Stimulated activated CD4-positive, alpha-beta T cell treated with anti-CD3 and anti-CD28 coated beads, Interleukin-4, amount 100 ng/mL, for 4 hours (primary cell): ENCODE measurements at places on chromosomes 7 and 10.

DNA sequence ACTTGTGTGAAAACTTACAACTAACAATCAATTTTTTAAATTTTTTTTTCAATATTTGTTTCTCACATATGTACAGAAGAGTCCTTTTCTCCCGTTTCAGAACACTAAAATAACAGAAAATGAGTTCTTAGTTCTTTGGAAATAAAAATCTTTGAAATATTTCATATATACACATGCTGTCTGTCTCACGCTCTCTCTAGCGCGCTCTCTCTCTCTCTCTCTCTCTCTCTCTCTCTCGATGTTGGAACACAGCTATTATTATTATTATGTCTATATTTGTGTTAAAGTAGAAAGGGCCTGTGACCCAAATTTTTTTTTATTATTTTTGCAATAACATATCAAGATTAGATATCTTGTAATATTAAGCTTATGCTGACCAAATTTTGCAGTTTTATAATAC is 96.9 kb upstream of the GATA3 start:
- no peak for DNase-seq

DNA sequence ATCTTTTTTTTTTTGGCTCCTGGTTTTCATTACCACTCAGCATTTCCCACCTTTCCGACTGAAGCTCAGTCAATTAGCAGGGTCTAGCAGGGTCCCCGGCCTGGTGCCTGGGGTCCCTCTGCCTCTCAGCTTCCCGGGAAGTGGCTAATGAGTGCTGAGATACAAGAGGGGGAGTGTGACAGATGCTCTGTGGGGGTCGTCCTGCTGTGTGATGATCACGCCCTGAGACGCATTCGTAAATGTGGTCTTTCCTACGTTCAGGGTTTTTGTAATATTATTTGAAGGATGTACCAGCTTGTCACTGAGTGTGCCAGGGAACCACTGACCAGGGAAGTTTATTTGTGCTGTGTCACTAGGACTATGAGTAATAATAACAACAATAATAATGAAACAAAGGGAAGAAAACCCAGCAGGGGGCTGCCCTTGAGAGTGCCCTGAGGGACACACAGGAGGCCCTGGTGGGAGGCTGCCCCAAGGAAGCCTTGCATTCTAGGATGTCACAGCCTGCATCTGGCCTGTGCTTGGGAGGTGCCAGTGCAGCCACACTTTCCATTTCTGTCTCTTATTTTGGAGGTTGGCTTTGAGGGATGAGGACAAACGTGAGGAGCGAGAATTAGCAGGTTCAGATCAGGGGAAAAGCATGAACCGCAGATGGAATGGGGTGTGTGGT is 337.8 kb downstream of the ADARB2 start:
- DNase-seq = no peak

GRCh38 chr10:58477122-58477521 is 35.5 kb upstream of the BICC1 start:
- DNase-seq = no peak

DNA sequence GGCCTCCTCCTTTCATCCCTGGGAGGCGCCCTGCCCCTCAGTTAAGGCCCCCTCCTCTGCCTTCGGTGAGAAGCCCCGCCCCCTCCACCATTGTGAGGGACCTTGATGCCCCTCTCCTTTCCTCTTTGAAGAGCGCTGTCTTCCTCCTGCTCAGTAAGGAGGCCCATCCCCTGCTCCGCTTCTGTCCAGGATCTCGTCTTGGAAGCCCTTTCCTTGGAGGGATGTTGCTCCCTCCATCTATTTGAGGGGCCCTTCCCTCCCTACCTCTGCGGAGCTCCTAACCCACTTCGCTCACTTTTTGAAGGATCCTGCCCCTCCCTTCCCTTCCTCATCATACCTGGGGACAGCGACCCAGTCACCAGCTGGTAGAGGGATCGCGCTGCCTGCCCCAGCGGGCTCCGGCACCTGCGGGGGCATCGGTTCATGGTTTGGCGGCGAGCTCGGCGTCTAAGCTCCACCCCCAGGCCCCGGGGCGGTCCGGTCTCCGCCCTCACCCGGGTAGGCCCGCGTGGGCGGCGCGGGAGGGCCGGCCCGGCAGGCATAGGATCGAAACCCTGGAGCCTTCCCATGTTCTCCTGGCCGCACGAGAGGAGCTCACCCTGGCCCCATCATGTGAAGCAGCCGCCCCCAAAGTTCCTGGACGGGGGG is 4.1 kb downstream of the KCNIP2 start:
- DNase-seq = peak; percentile 63

DNA sequence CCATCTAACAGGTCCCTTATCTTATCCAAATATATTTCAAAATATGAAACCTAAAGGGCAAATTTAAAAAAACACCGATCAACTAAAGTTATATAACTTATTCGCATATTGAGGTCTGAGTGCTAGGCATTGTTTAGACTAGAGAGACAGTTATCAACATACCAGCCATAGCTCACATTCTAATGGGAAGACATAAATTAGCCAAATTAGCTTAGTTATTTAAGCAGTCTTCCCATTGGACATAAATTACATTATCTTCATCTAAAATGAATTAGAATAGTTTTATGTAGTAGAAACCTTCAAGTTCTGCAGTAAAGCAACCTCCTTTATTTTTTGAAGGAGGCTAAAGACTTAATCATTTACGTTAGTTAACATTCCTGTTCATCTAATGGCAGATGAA is 17.4 kb downstream of the KIF5B start:
- no peak for DNase-seq

GRCh38 chr7:86929293-86930109 is 130.0 kb downstream of the ELAPOR2 start:
- no peak for DNase-seq

- no peak for DNase-seq
Measured at GRCh38 chr7:20217193-20217948, at the start of gene MACC1. MACC1 (minus strand) TSS chr7:20217384; CDS start chr7:20161862, 55,522 bp downstream.

DNA sequence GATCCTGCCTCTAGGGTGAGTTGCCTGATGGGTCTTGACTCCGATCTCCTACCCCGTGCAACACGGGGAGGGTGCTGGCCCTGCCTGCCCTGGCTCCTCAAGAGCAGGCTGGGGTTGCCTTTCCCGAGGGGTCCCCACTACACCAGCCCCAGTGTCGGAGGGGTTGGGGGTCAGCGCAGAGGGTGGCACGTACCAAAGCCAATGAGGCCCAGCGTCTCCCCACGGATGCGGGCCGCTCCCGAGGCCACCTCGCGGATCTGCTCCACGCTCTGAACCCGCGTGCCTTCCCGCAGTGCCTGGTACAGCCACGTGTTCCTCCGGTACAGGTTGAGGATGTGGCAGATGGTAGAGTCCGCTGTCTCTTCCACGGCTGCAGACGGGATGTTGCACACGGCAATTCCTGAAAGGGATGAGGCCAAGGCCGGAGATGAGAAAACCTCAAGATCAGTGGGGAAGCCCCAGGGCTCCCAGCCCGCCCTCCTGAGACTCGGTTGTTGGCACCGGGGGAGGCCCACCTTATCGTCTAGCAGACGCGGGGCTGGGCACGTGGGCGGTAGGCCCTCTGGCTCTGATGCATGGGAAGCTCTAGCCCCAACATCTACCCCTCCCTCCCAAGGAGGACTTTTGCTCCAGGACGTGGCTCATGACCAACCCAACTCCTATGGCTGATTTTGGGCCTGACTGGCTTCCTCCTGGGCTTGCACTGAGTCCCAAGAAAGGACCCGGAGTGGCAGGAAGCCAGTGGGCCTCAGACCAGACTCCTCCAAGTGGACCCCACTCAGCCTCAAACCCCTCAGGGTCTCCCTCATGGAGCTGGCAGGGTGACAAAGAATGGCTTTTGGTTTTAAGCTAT is 56.1 kb downstream of the ZRANB1 start:
- no peak for DNase-seq

DNA sequence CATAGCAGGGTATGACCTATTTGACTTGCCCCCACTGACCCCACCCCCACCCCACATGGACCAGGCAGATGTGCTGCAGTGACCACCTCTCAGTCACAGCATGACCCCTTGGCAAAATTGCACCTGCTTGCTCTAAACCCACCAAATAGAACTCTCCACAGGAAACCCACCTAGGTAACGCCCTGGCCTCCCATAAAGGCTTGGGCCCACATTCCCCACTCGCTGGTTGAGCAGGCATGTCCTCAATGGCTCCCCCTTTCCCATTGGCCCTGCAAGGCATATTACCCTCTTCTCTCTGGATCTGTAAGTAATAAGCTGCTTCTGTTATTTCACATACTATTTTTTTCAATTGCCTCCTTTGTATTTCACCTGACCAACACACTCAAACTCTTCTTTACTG is 2.7 kb downstream of the IFIT1 start:
- DNase-seq = no peak

- no peak for DNase-seq
Measured at GRCh38 chr7:135165862-135166261, 4.6 kb downstream of the CYREN start.

GRCh38 chr10:18773180-18773579 is 113.9 kb downstream of the ARL5B start:
- DNase-seq = no peak

GRCh38 chr7:84506151-84506550 is 311.6 kb upstream of the SEMA3A start:
- no peak for DNase-seq

- DNase-seq = no peak
Measured at GRCh38 chr10:113704637-113705343, 25.1 kb downstream of the CASP7 start.

- no peak for DNase-seq
Measured at GRCh38 chr10:79074732-79075131, 6.0 kb downstream of the ZMIZ1 start.

GRCh38 chr10:74981831-74982633 is 129.4 kb upstream of the SAMD8 start:
- DNase-seq = no peak

GRCh38 chr10:48316236-48316635 is 9.8 kb downstream of the MAPK8 start:
- DNase-seq = no peak

GRCh38 chr7:33554576-33554975 is 350.8 kb upstream of the BMPER start:
- no peak for DNase-seq

DNA sequence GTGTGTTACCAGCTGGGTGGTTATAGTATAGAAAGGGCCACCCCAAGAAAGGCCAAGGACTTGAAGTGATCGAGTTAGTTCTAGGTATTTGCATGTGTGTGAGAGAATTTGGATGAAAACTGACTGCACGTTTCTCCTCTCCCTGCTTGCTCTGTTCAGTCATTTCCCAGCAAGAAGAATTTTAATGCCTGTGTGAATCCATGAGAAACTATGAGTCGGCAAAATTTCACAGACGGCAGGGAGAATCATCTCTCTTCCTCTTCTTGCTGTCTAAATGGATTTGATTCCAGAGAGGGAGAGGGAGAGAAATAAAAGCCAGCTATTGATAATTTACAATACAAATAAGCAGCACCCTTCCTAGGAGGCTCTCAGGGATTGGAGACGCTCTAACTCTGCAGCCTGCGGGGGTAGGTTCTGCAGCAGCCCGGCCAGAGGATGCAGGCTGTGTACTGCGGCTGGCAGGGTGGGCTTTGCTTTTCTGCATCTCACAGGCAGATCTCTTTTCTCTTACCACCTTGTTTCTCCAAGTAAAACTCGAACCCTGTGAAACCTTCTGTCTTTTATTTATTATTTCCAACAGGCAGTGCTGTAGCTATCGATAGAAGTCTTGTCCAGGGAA is 183.6 kb downstream of the TCF7L2 start:
- DNase-seq = no peak

- no peak for DNase-seq
Measured at GRCh38 chr7:3245721-3246120, 55.3 kb upstream of the SDK1 start.

DNA sequence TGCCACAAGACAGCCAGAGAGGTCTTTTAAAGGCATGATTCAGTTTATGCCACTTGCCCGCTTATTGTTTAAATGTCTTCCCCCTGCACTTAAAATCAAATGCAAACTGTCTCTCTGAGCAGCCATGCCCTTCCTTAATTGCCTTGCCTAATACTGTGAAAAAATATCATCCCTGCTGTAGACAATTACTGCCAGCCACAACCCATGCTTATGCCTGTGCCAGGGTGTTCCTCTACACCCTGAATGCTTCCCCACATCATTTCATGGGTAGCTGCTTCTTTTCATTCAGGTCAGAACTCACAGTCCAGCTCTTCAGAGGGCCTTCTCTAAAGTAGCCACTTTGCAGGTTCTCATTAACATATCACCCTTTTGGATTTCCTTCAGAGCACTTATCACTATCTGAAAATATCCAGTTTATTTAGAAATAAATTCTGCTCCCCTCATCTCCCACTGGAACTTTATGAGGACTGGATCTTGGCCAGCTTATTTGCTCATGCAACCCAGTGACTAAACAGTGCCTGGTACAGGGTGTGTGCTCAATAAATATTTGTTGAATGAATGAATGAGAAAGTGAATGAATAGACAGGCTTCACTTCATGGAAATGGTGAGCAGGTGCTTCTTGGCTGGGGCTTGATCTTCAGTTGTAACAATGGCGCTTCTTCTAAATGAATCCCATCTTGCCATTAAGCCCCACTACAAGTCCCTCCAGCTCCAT is 162.4 kb upstream of the MDFIC start:
- no peak for DNase-seq

- no peak for DNase-seq
Measured at GRCh38 chr10:29767968-29768367, 133.2 kb upstream of the SVIL start.

- no peak for DNase-seq
Measured at GRCh38 chr7:100678291-100678984, 4.9 kb downstream of the GNB2 start.

GRCh38 chr10:53700278-53700677 is 927.7 kb upstream of the MBL2 start:
- DNase-seq = no peak

DNA sequence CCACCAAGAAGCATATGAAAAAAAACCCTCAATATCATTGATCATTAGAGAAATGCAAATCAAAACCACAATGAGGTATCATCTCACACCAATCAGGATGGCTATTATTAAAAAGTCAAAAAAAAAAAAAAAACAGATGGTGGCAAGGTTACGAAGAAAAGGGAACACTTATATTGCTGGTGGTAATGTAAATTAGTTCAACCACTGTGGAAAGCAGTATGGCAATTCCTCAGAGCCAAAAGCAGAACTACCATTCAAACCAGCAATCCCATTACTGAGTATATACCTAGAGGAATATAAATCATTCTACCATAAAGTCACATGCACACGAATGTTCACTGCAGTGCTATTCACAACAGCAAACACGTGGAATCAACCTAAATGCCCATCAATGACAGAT is 46.0 kb downstream of the CNOT4 start:
- DNase-seq = no peak

DNA sequence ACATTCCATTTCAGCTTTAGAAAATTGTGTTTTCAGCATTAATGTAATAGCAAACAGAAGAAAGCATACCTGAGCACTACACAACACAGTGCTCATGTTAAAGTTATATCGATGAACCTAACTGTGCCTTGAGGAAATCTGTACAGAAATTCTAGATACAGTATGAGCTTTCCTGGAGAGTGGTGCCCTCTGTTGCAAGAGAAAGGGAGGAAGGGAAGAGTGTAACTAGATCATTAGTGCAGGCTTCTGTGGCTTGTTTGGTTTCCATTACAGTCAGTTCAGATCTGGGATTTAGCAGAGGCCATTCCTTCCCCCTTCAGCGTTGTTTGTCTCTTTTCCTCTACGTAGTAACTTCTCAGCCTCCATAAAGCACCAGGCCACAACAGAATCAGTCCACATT is 139.7 kb downstream of the HTR7 start:
- DNase-seq = no peak
